Muscle of arm (tissue), 14 donors: ENCODE measurements at places on chromosomes 2 and 18. TPM values are rescaled to one million over a fixed set of nuclear protein-coding genes. Genes with fewer than 3 reads are reported as not detected.

DNA sequence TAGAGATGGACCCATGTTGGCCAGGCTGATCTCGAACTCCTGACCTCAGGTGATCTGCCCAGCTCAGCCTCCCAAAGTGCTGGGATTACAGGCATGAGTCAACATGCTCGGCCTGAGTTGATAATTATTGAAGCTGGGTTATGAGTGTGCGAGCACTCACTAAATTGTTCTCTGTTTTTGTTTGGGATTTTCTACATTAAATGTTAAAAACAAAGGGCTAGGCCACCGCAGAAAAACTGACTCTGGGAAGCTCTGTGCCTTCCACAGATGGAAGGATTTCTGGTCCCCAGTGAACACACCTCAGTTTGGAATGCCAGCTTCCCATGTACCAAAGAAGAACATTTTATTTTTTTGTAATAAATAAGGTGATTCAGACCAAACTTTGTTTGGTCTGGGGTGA is 83.0 kb downstream of the XRCC5 start:
- no peak for DNase-seq

DNA sequence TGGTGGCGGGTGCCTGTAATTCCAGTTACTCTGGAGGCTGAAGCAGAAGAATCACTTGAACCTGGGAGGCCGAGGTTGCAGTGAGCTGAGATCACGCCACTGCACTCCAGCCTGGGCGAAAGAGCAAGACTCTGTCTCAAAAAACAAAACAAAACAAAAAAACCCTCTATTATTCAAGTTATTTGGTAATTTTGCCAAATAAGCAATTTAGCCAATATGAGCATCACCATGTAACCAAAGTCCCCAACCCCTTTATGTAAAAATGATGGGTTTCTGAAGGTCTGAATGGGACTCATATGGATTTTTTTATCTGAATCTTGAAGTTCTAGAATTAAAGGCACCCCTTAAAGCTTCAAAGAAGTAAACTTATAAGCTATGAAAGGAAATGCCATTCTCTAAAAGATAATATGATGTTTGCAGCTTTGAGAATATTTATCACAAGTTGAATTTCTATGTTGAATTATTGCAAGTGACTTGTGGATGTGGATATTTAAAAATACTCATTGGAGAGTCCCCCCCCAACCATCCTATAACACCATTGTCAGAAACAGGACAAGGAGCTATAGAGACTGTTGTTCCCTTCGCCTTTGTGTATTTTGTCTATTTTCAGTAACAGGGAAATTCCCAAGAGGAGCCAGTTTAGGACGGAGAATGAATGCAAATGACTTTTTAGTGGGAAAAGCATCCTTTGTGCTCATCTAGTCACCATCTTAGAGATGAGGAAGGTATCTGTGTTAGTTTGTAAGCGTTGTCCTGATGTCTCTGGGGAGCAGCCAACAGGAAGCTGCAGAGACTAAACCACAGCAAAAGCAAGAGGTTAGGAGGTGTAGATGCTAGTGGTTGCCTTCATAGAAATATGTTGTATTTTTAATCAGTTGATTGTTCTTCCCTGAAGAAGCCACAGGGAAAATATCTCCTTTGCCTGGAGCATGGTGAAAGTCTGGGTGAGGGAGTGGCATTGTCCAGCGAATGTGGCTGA is 68.3 kb downstream of the TET3 start:
- DNase-seq, result no peak

GRCh38 chr2:163338270-163338669 is 397.5 kb downstream of the FIGN start:
- DNase-seq, result no peak

- no peak for DNase-seq
Measured at GRCh38 chr2:217798743-217799562, 203.8 kb downstream of the TNS1 start.

DHRS9 gene
- not detected for polyA plus RNA-seq

DNA sequence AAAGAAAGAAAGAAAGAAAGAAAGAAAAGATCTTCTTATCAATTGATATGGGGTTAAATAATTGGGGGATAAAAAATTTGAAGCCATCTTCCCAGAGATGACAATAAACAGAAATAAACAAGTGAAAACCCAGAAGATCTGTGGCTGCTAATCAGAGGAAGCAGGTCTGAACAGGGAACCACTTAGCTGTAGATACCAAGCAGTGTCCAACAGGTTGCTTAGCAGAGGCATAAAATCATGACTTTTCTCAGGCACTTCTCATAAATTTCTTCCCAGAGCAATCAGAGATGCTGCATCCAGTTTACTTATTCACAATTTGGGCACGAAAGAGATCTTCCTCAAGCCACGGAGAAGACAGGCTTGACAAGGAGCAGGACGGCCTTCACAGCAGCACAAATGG is 5.7 kb upstream of the LPIN1 start:
- no peak for DNase-seq
